ENCODE measurements at places on chromosomes 5 and 9.

- DNase-seq, result no peak
These were observed 33.3 kb downstream of the NKX2-5 start for GRCh38 chr5:173201636-173202265.

- no peak for DNase-seq
These were observed 60.5 kb downstream of the MAP1B start for GRCh38 chr5:72167804-72168203.

- no peak for DNase-seq
These were observed 165.9 kb downstream of the SH3GL2 start for GRCh38 chr9:17744786-17745185.

DNA sequence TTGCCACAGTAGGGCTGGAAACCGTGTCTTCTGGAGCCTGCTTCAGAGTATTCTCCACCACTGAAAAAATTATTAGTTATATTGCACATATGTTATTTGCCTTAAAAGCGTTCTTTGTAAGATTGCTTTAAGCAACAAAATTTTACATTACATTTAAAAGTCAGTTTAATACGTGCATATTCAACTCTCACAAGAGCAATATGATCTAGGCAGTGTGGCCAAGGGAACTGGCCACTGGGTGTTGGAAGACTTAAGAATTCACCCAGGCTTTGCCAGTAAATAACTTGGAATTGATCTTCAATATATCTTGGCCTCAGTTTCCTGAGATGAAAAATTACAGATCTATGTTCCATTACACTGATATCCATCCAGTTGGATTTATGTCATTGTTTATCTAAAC lies 694.4 kb downstream of the EFNA5 start:
- DNase-seq, result no peak

DNA sequence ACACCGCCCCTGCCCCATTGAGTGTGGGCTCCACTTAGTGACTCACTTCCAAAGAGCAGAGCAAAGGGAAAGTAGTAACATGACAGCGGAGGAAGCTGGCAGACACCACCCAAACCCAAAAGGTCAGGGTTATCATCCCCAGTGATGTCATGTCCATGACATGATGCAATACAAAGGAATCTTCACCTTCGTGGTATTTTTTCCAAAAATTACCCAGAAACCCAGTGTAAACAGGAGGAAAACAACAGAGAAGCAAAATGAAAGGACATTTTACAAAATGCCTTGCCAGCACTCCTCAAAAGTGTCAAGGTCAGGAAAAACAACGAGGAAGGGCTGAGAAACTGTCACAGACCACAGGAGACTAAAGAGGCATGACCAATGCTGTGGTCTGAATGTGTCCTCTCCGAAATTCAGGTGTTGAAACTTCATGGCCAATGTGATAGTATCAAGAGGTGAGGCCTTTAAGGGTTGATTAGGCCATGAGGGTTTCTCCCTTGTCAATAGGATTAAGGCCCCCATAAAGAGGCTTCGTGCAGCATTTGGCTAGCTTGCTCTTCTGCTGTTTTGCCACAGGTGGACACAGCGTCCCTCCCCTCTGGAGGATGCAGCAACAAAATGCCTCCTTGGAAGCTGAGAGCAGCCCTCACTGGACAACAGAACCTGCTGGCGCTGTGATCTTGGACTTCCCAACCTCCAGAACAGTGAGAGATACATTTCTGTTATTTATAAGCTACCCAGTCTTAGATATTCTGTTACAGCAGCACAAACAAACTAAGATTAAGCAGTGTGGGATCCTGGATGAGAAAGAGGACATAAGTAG lies 30.5 kb upstream of the MED10 start:
- no peak for DNase-seq

DNA sequence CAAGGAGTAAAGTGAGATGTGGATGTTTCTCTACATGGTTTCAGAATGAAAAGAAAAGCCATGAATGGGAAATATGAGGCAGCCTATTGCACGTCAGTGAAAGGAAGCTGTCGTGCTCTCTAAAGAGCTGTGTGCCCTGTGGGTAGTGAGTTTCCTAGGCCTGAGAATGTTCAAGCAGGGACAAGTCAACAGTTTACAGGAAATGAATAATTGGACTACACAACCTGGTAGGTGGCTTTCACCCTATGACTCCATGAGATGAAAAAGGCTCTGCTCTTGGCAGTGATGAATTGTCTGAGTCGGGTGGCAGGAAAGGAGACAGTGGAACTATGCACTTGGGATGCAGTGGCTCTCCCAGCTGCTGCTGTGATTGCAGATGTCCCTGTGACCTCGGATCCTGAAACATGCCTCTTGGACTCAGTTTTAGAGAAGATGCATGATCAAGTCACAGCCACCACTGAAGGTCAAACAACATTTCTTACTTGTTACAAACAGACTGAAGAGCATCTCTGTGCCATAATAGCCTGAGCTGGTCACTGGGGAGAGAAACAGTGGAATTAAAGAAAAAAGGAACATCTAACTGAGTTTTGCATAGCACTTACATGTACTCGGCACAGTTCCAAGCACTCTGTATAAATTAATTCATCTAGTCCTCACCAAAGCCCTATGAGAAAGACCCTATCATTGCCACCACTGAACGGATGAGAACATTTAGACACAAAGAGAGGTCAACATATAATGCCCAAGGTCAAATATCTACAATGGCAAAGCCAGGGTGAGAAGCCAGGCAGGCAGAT lies 293.7 kb downstream of the SPOCK1 start:
- no peak for DNase-seq

GRCh38 chr9:27470291-27470856 lies 53.7 kb upstream of the IFNK start:
- DNase-seq, result no peak

GRCh38 chr9:6444128-6444527 lies 31.1 kb downstream of the UHRF2 start:
- no peak for DNase-seq

DNA sequence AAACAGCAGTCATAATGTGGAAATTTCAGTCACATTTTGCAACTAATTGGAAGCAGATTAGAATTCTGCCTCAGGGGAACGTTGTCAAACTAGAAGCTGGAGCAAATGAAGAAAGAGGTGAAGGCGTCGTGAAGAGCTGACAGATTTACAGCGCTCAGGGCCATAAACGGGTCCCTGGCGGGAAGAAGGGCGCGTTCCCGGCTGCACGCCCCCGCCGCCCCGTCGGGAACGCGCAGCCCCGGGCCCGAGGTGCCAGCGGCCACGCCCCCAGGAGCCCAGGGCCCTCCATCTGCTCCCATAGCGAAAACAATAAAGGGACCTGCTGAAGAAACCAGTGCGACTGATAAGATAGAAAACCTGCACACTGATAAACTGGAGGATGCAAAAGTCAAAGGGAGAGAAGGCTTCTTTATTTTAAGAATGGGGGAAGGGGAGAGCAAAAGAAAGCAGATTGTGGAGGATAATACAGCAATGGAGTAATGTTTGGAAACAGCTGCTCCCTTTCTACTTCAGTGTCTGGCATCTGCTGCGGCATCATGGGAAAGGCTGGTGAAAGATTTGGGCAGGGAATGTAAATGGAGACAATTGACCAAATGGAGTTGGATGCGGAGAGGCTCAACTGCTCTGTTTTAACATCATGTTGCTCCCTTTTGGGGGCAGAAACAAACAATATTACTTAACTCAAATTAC lies 11.1 kb downstream of the ZNF608 start:
- no peak for DNase-seq

DNA sequence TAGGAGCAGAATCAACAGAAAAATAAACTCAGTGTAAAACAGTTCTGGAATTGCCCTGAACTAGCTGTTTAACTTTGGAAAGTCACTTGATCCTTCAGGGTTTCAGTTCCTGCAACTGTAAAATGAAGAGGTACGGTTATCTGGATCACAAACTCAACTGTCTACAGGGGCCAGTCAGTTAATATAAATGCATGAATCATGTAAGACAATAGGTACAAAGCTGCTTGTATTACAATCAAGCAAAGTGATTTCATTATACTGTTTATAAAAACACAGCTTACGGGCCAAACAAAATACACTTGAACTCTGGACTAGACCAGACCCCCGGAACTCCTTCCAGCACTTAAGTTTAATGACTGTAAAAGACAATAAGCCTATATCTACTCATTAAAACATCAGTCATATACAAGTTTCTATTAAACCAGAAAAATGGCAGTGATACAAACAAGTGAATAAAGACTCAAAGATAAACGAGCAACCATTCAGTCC lies 73.0 kb downstream of the MRPS27 start:
- DNase-seq, result no peak

DNA sequence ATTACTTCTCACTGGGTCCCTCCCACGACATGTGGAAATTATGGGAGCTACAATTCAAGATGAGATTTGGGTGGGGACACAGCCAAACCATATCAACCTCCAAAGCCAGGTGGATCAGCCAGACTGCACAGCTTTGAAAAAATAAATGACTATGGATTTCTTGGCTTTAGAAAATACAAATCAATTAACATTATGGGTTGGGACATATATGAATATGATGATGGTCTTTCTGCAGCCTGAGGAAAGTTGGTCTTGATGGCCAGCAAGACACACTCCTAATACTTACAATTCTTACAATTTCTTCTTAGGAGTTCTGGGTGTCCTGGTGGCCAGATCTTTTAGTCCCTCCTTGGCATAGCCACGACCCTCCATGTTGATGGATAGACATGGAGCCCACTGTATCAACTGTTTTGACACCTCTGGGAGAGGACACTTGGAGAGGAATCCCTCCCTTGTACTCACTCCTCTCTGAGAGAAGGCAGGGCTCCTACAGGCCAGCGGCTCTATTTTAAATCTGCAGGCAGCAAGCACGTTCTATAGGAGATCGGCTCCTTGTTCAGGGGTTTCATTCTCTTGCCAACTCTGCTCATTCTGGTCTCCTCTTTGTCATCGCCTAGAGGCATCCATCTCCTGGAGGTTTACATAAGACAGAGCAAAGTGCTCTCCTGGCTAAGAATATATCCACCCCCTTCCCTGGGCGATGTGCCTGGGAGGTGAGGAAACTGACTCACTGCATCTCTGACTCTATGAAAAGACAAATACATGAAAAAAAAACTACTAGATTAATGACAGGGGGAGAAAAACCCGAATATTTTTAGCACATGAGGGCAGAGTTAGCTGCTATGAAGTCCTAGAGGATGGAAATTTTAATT lies 145.9 kb downstream of the CARTPT start:
- no peak for DNase-seq

GRCh38 chr5:165508286-165508685 lies 2002.9 kb downstream of the MAT2B start:
- DNase-seq, result no peak

DNA sequence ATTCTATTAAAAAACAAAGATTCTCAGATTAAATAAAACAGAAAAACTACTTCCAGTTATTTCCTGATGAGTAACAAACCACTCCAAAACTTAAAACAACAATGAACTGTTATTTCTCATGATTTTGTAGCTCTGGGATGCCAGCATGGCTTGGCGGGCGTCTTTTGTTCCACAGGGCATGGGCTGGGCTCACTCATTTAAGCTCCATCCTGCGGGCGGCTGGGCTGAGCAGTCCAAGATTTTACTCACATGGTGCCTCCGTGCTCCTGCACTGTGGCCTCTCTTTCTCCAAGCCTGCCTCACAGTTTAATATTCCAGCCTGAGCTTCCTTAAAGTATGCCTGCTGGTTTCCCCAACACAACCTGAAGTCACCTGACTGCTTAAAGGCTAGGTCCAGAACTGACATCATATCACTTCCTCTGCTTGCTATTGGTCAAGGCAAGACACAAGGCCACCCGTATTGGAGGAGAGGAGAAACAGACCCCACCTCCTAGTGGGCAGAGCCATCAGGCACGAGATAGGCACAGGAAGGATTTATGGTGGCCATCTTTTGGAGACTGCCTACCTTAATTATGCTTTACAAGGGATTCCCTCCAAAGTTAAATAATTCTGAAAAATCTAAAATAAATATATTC lies 41.6 kb upstream of the ZBTB43 start:
- no peak for DNase-seq

GRCh38 chr9:14713187-14713767 lies 9.3 kb downstream of the CER1 start:
- no peak for DNase-seq

- DNase-seq, result no peak
These were observed 82.7 kb downstream of the PARP8 start for GRCh38 chr5:50749181-50749580.

GRCh38 chr9:28883234-28883633 lies 1310.0 kb upstream of the C9orf72 start:
- DNase-seq, result no peak

DNA sequence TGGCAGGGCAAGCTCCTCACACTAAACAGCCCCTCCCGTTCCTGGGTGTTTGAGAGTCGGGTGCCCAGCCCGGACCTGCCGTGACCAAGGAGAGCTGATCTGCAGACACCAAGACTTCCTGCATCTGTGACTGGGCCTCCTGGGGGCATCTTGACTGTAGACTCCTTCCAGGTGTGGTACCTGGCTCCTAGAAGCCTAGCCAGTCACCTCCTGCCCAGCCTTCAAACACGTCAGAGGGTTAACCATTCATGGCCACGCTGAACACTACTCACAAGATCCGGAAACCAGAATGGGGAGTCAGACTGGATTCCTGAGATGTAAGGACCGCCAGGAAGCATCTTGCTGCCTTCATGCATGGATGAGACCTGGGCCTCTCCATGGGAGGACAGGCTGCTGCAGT lies 3.7 kb upstream of the LCN2 start:
- no peak for DNase-seq

GRCh38 chr5:58961631-58962280 lies 378.9 kb downstream of the RAB3C start:
- DNase-seq, result no peak

- DNase-seq, result no peak
These were observed 663 bp upstream of the ZNF366 start for GRCh38 chr5:72507907-72508238.

DNA sequence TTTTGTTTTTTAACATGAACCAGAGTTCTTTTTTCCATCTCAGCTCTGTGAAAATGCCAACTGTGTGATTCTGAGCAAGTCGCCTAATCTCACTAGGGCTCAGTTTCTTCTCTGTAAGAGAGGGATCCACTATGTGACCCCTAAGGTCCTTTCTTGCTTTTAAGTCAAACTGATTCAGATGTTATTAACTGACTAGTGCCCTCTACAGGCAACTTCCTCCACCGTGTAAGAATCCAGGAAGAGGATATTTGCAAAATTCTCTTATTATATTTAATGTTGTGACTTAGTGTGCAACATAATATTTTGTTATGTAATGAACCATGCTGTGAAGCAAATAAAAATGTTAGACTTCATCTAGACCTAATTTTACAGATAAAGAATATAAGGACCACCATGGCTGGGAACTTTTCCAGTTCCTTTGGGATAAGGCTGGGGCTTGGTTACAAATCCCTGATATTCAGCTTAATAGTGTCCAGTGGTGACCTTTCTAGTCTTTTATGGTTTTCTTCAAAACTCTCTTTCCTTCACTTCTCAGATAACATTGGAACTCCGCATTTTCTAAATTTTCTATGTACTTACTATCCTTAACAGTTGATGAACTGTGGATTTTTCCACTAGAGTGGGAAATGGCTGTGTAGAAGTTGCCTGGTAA lies 244.7 kb downstream of the PIK3R1 start:
- peak; percentile 92 for DNase-seq

GRCh38 chr9:99030092-99030511 lies 74.8 kb upstream of the TGFBR1 start:
- DNase-seq, result no peak

DNA sequence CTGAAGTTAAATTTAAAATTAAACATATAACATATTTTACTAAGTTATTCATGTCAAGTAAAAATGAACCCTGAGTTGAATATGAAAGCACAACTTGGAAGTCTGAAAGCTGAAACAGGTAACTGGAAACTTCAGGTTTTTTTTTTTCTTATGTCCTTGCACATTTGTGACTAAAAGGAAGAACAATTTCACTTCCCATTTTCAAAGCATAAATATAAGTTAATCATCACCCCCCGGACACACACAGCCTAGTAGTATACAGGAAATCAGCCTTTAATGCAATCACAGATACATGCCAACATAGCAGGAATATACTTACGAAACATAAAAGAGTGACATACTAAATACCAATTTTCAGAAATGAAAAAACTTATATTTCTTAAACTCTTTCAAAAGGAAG lies 225.9 kb downstream of the RFX3 start:
- DNase-seq, result no peak

All from hematopoietic multipotent progenitor cell treated with erythropoietin and hydrocortisone succinate and interleukin-3 and kit ligand, for 17 days (in vitro differentiated cells).